ENCODE measurements at places on chromosomes 5 and 9.

- peak; percentile 60 for DNase-seq
These were observed 51.2 kb upstream of the ADRA1B start for GRCh38 chr5:159864885-159865691.

DNA sequence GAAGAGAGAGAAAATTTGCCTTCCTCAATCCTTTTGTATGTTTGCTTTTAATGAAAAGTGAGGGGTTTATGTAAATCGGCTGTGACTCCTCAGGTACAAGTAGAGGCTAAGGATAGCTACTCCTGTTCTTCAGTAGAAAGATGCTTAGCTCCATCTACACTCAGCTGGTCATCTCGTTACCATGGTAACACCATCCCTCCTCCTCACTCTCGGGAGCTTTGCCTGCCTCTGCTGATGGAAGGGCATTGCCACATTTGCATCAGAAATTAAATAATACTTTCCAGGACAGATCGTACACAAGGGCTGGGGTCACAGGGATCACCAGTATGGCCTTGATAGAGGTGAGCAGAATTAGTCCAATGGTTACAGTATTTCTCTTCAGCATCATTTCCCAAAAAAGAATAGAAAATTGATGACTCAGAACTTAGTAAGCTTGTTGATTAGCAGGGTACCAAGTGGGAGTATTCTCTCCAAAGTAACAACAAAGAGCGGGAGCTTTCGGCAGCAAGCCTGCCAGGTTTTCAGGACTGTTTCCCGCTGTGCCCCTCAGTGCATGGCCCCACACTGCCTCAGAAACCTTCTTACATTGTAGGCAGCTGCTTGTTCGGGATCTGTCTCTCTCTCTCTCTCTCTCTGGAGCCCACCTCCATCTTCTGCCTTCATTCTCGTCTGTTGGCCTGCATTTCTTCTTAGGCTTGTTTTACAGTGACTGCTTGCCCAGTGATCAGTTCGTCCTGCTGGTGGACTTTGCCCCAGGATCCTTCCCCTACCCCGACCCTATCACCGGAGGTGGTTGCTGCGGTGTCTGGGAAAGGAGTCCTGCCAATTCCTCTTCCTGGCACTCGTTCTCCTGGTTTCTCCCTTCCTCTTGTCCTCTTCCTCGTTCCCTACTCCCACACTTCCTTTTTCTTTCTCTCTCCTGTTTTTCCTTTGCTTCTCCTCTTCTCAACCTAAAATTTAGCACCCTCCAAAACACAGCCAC, 51.9 kb upstream of the SNAPC3 start:
- DNase-seq, result no peak

DNA sequence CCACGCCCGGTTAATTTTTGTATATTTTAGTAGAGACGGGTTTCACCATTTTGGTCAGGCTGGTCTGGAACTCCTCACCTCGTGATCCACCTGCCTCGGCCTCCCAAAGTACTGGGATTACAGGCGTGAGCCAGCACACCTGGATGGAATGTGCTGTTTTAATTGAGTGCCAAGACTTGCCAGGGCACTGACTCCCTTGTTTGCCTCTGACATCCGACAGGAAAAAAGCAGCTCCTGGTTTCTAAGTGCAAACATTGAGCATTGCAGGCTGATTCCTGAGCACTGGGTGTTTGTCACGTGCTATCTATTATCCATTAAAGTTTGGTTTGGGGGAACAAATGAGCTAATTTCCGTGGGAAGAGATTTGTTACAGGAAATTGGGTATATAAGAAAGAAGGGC, 70.6 kb upstream of the CKMT2 start:
- DNase-seq, result no peak

- DNase-seq, result no peak
These were observed 1495.2 kb downstream of the MAT2B start for GRCh38 chr5:165000479-165001190.

DNA sequence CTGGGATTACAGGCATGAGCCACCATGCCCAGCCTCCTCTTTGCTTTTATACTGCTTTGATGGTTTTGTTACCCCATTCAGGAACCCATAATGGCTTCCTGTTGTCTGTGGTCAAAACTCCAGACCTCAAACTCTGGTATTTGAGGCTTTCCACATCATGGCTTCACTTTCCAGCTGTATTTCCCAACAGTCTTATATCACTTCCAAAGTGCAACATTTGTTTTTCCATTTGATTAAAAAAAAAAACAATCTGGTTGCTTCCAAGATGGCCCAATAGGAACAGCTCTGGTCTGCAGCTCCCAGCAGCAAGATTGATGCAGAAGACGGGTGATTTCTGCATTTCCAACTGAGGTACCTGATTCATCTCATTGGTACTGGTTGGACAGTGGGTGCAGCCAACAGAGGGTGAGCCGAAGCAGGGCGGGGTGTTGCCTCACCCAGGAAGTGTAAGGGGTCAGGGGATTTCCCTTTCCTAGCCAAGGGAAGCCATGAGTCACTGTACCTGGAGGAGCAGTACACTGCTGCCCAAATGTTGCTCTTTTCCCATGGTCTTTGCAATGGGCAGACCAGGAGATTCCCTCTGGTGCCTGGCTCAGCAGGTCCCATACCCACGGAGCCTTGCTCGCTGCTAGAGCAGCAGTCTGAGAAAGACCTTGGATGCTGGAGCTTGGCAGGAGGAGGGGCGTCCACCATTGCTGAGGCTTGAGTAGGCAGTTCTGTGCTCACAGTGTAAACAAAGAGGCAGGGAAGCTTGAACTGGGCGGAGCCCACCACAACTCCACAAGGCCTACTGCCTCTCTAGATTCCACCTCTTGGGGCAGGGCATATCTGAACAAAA, 458.4 kb downstream of the KDM4C start:
- DNase-seq, result peak; percentile 60

DNA sequence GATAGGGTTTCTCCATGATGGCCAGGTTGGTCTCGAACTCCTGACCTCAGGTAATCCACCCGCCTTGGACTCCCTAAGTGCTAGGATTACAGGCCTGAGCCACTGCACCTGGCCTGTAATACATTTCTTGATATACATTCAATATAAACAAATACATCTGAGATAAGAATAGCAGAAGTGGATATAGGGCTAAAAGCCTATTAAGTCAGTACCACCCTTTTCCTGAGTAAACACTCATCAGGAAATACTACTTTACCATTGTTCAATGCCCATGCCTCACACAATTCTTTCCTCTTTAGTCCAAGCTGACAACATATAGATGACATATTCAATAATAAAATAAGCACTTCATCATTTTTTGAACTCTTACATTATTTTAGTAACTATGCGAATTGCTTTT, 64.8 kb downstream of the MRPS27 start:
- DNase-seq, result no peak

DNA sequence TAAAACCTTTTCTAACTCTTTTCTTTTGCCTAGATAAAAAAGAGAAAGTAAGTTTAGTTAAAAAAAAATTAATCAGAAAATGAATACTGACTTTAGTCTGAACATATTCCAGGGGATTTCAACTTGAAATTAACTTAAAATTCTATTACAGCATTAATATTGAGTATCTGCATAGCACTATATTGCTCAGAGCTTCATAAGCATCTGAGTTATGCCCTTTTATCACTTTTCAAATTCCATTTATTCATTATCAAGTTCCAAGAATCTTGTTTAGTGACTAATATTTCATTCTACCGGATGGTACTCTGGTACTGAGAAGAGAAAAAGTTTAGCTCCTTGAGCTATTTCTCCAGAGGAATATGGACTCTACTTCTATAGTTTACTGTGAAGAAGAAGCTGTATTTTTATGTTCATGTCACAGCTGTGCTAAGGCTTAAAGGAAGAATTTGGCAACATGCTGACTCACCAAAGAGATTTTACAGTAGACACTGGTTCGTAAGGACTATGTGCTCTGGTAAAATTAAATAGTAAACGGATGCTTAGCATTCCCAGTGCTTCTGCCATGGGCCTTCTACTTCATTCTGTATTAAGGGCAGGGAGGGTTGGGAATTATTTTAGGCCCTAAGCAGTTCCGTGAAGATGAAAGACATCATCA, 285.2 kb upstream of the SEMA6A start:
- no peak for DNase-seq
